Temporal lobe (tissue), 4 donors: ENCODE measurements at places on chromosomes 12 and 14. TPM values are rescaled to one million over a fixed set of nuclear protein-coding genes. Genes with fewer than 3 reads are reported as not detected.

The PRPF39 gene
- total RNA-seq = 38.8 TPM

The KERA gene
- total RNA-seq = 1.2 TPM

The GZMH gene
- not detected for total RNA-seq

The KITLG gene
- total RNA-seq = 46.7 TPM

The MAP1LC3B2 gene
- total RNA-seq = 1.2 TPM

The SLC4A8 gene
- 35.2 TPM for total RNA-seq

The PROX2 gene
- not detected for total RNA-seq

The CLEC1B gene
- total RNA-seq = not detected

The RNASE3 gene
- total RNA-seq = not detected

The GAPDH gene
- total RNA-seq = 1,154 TPM

The CIT gene
- total RNA-seq = 9.3 TPM

The JAG2 gene
- total RNA-seq = 27.8 TPM

The PMEL gene
- total RNA-seq = 0.49 TPM

The LRP1-AS gene
- not detected for total RNA-seq

The RTN1 gene
- 846 TPM for total RNA-seq

The KRT81 gene
- not detected for total RNA-seq
